ENCODE measurements at places on chromosomes 2 and 18.

DNA sequence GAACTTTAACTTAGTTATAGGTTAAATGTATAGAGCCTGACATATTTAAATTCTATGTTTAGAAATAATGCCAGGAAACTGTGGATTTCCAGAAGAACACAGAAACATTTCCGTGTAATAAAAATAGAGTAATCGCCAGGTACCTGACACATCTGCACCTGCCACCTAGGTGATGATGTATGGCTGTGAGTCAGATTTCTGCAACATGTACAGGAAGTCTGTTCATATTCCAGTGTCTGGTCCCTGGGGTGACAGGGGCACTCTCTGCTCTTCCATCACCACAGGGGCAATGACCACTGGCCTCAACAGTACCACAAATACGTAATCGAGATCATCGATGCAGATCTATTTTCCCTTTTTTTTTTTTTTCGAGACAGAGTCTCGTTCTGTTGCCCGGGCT is 101.1 kb upstream of the LPIN2 start:
- no peak for DNase-seq

GRCh38 chr2:235825946-235826345 is 332.1 kb downstream of the AGAP1 start:
- DNase-seq: no peak

DNA sequence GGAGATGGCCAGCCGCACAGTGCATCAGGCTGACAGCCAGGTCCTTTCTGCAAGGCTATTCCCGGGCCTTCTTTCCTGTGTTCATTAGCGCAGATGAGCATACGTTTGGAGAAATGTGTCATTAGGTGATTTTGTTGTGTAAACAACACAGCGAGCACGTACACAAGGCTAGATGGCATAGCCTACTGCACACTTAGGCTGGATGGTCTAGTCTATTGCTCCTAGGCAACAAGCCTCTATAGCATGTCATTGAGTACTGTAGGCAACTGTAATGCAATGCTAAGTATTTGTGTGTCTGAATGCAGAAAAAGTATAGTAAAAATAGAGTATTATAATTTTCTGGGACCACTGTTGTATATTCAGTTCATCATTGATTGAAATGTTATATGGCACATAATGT is 50.9 kb upstream of the PHLPP1 start:
- no peak for DNase-seq

GRCh38 chr2:48345176-48345575 is 184.8 kb upstream of the STON1 start:
- no peak for DNase-seq

DNA sequence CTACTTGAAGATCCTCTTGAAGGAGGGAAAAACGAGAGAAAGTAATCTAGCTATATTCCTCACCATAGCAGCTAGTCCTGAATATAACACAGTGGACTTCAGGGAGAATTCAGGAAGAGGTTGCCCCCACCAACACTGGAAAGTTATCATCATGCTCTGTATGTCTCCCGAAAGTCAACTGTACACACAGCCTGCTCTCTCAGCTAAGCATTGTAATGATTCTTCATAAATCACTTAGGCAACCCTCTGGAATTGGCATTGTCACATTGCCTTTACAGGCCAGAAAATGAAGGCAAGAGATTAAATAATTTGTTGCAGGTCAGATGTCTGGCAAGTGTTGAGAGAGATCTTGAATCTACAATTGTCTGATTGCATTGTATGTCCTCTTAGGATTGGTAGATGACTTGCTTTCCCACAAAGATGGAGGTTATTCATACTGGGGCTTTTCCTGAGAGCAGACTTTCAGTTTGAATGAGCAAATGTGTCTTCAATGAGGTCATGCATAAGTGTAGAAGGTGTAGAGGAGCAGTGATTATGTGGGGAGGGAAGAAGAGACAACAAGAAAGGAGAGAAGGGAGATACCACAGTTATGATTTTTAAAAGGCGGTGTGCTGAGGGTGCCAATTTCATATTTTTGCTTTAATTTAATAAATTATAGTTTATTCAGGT is 667.2 kb downstream of the DCDC2C start:
- DNase-seq: no peak

DNA sequence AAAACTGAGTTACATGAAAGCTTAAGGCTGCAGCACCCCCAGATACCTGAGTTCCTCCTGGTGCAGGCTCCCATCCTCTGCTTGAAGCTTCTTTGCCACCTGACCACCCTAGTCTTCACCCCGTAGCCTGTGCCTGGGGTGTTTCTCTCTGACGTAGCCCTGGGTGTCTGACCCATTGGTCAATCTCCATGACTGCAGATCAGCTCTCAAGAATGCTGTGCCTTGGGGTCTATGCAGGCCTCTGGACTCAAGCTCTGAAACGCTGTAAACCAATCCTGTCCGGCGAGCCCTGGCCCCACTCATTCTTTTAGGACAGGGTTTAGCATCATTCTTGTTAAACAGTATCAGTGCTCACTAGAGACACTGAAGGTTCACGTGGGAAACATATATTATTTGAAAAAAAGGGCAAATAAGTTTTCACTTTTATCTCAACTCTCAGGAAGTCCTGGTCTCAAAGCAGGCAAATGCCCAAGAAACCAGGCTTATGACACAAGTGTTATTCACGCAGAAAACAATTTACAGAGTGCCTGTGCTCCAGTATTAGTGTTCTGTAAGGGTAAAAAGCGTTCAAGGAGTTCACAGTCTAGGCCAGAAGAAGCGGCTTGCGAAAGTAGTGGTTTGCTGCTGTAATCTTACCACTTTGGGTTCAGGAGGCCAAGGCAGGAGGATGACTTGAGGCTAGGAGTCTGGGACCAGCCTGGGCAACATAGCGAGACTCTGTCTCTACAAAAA is 22.8 kb upstream of the PPP4R1 start:
- no peak for DNase-seq

DNA sequence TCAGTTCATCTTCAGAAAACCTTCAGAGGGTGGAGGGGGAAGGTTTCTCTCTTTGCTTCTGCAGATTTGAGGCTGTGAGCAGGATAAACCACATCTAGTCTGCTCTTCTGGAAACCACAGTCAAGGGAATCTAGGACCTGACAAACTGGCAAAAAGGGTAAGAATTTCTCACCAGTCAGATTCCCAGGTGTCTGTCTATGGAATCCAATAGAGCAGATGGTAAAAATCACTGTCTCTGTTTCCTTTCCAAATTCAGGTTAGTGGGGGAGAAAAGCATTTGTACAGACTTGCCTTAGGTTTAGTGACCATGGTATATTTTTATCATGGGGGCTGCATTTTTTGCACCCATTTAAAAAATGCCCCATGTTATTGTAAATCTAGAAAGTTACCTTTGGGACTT is 62.2 kb upstream of the POLE4 start:
- no peak for DNase-seq

GRCh38 chr2:152930501-152930900 is 212.1 kb downstream of the ARL6IP6 start:
- no peak for DNase-seq

DNA sequence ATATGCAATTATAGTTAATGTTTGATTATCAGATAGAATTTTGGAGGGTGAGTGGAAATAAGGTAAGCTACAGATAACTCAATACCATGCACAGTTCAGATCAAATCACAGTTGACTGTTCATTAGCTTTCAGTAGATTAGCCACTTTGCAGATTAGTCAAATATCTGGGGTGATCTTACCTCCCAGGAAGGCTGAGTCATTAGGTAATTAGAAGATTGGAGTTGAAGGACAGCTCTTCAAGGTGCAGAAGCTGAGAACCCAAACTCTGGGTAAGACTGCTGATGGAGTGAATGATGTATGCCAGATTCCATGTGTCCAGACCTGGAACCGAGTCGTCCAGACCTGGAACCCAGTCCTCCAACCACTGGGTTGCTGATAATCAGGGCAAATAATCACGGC is 262.8 kb upstream of the UBE2E3 start:
- no peak for DNase-seq

Measured in DMS79 (cell line).